GM23248 (cell line): ENCODE measurements at places on chromosomes 5 and 9. TPM values are rescaled to one million over a fixed set of nuclear protein-coding genes. Genes with fewer than 3 reads are reported as not detected.

DNA sequence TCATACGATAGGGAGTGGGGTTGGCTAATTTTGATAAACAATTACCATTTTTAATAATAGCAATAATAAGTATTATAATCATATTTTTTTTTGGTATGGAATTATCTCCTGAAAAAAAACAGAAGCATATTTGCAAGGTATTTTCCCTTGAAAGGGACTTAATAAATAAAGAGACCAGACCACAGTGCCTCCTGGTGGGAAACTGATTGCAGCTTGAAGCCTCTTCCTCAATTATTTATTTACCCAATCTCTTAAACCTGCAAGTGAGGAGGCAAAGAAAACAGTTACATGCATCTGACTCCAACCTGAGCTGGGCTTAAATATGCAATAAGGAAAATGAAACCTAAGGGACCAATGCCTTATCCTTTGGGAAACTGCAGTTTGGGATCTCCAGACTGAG, 388.1 kb upstream of the ACO1 start:
- DNase-seq: no peak

Gene GALNT12
- 7.8 and 10.1 TPM in 2 replicates for total RNA-seq

DNA sequence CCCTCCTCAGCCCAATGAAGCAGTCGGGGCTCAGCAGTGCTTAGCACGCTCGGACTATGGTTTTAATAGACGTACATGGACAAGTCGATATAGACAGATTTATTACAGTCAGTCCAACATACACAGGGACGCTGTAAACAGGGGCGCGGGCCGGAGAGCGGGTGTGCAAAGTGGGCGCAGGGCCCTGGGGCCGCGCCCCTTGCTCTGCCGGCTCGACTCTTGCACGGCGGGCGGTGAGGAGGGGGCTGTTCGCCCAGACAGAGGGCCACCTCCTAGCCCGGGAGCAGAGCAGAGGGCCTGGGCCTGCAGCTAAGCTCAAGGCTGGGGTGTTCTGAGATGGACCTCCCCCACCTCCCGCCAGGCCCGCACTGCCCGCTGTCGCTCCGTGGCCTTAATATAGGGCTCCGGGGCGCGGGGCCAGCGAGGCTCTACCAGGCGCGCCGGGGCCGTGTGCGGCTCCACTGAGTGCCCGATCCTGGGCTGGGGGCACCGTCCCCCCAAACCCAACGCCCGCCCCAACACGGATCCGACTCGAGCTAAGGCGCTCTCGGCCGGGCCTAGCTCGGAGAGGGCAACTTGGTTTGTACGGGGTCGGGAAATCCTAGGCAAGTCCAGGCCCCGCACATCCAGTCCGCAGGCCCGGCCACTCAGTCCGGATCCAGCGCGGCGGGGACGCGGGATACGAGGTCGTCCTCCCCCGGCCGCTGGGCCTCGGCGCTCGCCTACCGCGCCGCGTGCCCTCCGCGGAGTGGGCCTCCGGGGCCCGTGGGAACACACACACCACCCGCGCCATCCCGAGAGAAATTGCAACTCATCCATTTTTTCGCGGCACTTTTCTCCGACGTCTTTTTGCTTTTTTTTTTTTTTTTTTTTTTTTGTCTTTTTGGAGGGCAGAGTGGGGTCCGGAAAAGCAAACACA, 6.1 kb downstream of the PITX1 start:
- DNase-seq: no peak

DNA sequence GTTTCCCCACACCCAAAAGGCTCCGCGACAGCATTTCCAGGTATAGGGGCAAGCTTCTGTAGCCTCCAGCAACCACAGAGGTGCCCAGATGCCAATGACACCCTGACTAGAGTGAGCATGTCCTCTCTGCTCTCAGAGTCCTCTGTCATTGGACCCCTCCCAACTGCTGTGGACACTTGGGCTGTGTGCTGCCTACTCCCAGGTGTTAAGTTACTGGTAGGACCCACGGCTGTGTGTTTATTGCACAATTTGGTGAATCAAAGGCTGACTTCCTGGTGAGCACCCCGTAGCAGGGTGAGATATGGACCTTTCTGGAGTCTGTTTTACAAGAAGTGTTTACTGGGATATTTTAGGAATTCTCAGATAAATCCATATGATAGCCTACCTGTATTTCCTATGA, 36.0 kb downstream of the SH3GL2 start:
- no peak for DNase-seq

Gene DRD1
- total RNA-seq: not detected in 2 replicates

DNA sequence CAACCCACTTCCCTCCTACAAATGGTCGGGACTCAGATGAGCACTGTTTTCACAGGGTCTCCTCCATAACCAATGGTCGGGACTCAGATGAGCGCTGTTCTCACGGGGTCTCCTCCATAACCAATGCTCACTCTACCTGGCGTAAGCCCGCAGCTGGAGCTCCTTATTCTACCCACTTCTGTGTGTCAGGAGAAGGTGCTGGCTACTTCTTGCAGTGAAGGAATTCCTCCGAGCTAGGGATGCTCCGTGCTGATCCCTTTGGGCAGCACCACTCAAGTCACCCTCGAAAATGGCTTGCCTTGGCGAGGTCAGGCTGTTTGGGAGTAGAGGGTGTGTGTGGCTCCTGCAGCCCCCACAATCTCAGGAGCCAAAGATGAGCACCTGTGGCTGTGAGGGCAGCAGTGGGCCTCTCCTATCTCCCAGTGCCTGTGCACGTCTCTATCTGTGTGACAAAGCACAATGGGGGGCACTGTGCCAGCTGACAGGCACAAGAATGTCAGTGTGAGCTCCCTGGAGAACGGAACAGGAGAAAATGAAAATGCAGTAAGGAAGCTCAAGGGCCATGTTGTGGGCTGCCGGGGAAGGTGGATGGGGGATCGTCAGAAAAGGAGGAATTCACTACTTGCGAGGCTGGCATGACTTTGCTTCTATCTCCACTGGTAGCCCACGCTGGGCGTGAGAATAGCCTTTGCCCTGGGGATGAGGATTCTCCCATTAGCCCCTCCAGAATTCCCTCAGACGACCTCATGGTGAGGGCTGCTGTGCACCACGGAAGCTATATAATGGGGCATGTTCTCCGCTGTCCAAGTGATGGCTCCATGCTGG, 3.9 kb upstream of the BTNL9 start:
- no peak for DNase-seq

DNA sequence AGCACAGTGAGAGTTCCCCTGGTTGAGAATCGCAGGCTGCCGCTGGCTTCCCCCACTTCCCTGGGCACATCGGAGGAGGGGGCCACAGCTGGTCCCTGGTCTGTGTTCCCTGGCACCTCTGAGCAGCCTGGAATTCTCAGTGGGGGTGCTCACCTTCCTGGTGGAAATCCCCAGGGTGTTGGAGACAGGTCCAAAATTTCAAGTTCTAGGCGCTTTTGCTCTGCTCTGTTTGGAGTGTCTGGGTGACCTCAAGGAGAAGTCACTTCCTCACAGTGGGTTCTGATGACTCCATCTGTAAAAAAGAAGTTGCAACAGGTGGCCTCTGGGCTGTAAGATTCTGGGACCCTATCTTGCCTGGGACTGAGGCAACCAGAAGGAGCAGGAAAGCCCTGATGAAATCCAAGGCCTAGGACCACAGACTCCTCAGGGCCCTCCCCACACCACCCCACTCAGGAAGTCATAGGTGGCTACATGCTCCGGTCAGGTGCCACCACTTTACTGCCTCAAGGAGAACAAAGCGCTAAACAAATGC, at the start of gene TRAF1:
TRAF1 (minus strand) TSS at position 400 of the 532 bp plus-strand sequence. CDS start 721 bp downstream, outside the sequence.
- no peak for DNase-seq
